NCI-H146 (cell line): ENCODE measurements at places on chromosomes 1 and 21.

DNA sequence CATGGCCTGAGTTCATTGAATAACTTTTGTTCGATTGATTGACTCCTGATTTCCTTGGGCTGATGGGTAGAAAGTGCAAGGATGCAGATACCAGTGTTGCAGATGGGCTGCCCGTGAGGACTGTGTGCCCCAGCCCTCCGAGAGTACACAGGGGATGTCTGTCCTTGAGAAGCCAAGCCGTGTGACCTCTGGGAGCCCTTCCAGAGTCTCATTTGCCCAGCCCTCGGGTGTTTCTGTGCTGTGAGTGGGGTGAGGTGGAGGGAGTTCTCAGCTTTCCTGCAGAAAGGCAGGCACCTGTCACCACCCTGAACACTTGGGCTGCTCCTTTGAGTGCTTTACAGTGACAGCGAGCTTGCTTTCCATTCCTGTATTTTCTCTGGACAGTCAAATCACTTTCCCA lies 96.4 kb upstream of the CACNA1E start:
- no peak for DNase-seq

DNA sequence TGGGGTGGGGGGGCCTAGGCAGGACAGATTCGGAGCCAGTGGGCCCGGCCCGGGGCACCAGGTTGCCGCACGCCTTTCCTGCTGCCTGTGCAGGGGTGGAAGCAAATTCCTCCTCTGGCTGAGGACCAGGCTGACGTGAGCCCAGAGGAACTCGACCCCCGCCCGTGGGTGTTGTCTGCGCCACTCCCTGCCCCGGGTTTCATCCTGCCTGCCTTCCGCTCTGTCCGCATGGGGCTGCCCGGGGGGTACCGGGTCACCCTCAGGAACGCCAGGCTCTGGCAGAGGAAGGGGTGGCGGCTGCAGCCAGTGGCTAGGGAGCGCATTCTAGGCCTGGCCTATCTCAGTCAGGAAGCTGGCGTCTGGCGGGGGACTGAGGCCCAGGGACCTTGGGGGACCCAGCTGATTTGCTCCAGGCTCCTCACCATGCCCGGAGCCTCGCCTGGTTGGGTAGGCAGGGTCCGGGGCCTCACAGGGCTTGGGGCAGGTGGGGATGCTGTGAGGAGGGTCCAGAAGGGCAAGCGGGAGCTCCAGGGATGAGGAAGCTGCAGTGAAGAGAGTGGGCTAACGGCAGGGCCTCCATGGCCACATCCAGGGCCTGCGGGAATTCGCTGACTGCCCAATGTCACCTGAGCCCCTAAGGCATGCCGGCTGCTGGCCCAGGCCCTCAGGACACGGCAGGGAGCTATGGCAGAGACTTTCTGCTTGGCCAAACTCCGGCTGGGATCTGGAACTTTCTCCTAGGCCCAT lies 2.4 kb upstream of the IBA57 start:
- DNase-seq: no peak

GRCh38 chr1:46131712-46132528 lies 509 bp downstream of the PIK3R3 start:
- peak; percentile 50 for DNase-seq

GRCh38 chr1:38128511-38128910 lies 81.9 kb upstream of the POU3F1 start:
- DNase-seq: no peak

DNA sequence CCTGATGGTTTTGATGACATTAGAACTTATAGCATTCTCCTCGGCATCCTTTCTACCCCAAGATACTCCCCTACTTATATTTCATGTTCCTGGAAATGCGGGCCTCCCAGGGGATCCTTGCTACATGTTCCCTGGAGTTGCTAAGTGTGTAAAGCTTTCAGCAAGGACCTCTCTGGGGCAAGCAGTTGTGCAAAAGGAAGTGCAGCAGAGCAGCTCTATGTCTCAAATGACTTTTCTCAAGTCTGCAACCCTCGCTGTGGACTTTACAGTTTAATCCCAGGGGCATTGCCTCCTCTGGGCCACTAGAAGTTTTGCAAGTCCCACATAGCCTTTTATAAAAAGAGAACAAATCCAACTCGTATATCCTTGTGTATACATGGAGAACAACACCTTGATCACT lies 20.8 kb upstream of the MNDA start:
- no peak for DNase-seq

DNA sequence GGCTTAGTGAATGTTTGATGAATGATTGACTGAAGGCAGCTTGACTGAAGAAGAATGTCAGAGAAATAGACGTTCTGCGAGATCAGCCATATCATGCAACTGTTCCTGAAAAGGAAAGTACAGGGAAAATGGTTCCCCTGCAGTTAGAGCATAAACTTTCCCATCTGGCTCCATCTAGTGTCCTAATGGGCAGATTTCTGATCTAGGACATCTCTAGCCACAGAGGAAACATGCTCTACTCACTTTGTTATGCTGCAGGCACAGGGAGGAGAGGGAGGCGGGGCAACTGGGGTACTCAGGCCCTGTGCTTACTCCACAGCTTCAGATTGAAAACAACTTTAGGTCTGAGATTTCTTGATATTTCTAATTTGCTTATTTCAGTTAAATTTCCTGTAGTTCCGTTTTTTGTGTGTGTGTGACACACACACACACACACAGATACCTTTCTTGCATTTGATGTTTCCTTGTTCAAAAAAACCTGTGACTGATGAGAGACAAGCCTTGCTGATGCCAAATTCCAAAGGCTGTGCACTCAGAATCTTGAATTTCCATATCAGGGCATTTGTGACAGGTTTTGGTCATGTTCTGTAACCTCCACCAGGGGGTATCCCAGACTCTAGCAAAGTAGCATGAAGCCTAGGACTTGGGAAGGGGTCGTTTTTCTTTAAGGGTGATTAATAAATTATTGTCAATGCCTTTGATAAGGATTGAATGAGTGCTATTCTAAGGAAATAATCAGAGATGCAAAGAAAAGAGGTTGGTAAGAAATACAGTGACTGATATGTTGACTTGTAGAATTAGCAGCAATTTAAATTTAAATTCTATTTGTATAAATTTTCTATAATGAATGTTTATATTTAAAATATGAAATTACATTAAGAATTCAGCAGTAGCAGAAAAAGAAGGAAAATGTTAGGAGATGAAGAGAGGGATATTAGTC lies 139.7 kb upstream of the BEND5 start:
- DNase-seq: peak; percentile 54

- DNase-seq: no peak
These were observed 14.4 kb downstream of the CCDC190 start for GRCh38 chr1:162846256-162847212.

GRCh38 chr1:29518183-29518835 lies 282.0 kb downstream of the PTPRU start:
- DNase-seq: no peak
